Naive thymus-derived CD8-positive, alpha-beta T cell (primary cell): ENCODE measurements at places on chromosomes 16 and 17. TPM values are rescaled to one million over a fixed set of nuclear protein-coding genes. Genes with fewer than 3 reads are reported as not detected.

- no peak for DNase-seq
- H3K4me1 ChIP-seq, result no peaks in the 10 kb centered on the region
- no peak overlapping the region for H3K27ac ChIP-seq
- H3K36me3 ChIP-seq, result peaks cover 11% of the 10 kb centered on the region
Observed at GRCh38 chr17:14772776-14773175, 471.9 kb downstream of the HS3ST3B1 start.

- H3K27ac ChIP-seq, result peak overlapping the region; percentile 1
- H3K36me3 ChIP-seq, result no peaks in the 10 kb centered on the region
- peak; percentile 68 for DNase-seq
- peaks cover under 1% of the 10 kb centered on the region for H3K27me3 ChIP-seq
- peaks cover 7% of the 10 kb centered on the region for H3K4me1 ChIP-seq
Observed at GRCh38 chr16:23803591-23804123, 32.1 kb upstream of the PRKCB start.

GRCh38 chr17:48187872-48188608 is 80.5 kb downstream of the SNX11 start:
- no peak overlapping the region for H3K4me3 ChIP-seq
- H3K27ac ChIP-seq, result no peak overlapping the region
- H3K27me3 ChIP-seq, result no peaks in the 10 kb centered on the region
- DNase-seq, result no peak
- peaks cover 6% of the 10 kb centered on the region for H3K36me3 ChIP-seq

- H3K4me1 ChIP-seq, result peaks cover 5% of the 10 kb centered on the region
- no peak overlapping the region for H3K4me3 ChIP-seq
- no peak for DNase-seq
- H3K27me3 ChIP-seq, result no peaks in the 10 kb centered on the region
Observed at GRCh38 chr16:2692948-2693651, 10.8 kb downstream of the KCTD5 start.

- no peak for DNase-seq
- no peak overlapping the region for H3K4me3 ChIP-seq
- no peaks in the 10 kb centered on the region for H3K4me1 ChIP-seq
Observed at GRCh38 chr17:65485388-65486299, 75.8 kb downstream of the AXIN2 start.

- no peak overlapping the region for H3K27ac ChIP-seq
- peaks cover 39% of the 10 kb centered on the region for H3K27me3 ChIP-seq
- no peaks in the 10 kb centered on the region for H3K4me1 ChIP-seq
- no peak for DNase-seq
- no peaks in the 10 kb centered on the region for H3K36me3 ChIP-seq
Observed at GRCh38 chr16:21222495-21223337, 10.8 kb upstream of the ANKS4B start.

DNA sequence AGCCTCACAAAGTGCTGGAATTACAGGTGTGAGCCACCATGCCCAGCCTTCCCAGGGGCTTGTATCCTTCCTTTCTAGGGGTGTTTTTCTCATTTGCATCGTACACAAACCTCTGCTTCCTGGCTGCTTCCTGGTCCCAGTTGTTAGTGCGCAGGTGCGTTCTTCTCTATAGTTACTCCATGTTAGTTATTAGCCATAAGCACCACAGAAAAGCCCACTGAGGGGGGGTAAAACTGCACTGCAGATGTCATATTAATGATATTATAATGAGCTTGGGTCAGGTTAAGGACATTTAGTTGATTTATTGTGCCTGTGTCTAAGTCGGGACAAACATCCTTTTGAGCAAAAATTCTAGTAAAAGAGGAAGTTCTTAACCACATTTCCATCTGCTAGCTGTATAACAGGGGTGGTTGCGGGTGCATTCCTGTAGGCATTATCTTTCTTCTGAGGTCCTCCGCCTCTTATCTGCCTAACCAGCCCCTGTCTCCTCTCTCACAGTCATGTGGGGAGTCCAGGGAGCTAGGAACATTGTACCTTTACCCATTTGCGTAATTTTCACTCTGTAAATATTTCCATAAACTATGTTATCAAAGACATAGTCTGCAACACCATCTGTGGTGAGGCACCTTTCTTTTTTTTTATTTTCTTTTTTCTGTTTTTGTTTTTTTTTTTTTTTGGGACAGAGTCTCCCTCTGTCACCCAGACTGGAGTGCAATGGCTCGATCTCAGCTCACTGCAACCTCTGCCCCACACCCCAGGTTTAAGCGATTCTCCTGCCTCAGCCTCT is 23.6 kb upstream of the ATF7IP2 start:
- no peaks in the 10 kb centered on the region for H3K27me3 ChIP-seq
- peaks cover 22% of the 10 kb centered on the region for H3K4me1 ChIP-seq
- DNase-seq, result no peak
- H3K36me3 ChIP-seq, result peaks cover 5% of the 10 kb centered on the region

The RAC3 gene
- 1.5 TPM for total RNA-seq

The TMEM114 gene
- total RNA-seq, result not detected

The OR3A3 gene
- total RNA-seq, result not detected
